Heart right ventricle (tissue), 16 donors: ENCODE measurements at places on chromosomes 4 and X.
A peak's percentile ranks its signal among the peaks of the same experiment; 100 is the strongest.

DNA sequence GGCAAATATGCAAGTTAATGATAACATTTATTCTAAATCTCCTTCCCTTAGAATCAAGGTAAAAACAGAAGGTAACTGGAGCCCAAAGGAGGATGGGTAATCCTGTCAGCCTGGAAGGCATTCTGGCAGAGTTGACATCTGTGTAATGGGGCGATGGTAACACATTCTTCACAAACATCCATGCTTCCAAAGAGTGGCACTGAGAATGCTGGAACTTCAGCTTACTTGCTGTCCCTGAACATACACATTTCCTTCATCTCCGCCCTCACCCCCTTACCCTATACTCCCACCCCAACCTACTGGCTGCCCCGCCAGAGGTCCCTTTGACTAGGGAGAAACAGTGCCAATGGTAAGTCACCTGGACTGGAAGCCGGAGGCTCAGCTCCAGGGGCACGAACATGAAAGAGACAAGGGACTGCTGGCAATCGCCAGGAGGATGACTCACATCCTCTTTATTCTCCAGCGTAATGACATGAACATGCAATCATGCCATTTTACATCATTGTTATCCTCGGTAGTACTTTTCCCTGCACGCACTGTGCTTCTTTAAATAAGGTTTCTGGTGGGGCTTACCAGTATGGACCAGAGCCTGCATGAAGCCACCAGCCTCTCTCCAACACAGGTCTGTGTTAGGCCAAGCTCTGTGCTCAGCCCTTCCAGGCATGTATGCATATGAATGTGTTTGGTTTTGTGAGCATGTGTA, 694.2 kb upstream of the TENM3 start:
- DNase-seq, result no peak

DNA sequence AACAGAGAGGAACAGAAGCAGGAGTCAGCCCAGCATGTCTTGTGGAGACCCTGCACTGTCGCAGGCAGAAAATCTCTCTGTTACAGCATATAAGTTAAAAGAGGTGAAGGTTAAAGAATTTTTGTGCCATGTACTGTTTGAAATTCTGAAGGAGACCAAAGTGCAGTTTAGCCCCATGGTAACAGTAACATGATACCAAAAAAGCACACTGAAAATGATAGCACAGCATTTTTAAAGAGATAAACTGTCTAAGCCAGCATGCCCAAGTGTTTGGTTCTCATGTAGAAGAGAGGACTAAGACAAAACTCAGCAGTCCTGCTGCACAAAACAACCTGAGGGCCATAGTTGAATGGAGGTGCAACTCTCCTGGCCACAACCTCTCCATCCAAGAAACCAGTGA, 41.9 kb upstream of the PARM1 start:
- no peak for DNase-seq

DNA sequence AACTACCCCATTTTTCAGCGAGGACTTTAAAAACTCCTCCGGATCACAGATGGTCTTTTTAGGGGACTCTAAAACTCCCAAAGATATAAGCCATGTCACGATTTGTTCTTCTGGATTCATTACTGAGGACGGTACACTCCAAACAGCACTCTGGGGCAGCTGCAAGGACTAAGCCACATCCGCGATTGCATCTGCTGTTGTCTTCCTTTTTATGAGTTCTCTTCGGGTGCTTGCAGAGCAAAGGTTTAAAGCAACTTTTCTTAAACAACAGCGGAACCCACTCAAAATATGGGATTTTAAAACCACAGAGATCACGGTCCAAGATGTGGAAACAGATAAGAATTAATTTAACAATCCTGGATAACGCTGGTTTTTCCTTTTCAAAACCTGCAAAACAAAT, at the start of gene ARHGEF6:
ARHGEF6 (minus strand) TSS at position 170 of the 400 bp plus-strand sequence; CDS start at position 120, 50 bp downstream.
- peak; percentile 10 for DNase-seq

DNA sequence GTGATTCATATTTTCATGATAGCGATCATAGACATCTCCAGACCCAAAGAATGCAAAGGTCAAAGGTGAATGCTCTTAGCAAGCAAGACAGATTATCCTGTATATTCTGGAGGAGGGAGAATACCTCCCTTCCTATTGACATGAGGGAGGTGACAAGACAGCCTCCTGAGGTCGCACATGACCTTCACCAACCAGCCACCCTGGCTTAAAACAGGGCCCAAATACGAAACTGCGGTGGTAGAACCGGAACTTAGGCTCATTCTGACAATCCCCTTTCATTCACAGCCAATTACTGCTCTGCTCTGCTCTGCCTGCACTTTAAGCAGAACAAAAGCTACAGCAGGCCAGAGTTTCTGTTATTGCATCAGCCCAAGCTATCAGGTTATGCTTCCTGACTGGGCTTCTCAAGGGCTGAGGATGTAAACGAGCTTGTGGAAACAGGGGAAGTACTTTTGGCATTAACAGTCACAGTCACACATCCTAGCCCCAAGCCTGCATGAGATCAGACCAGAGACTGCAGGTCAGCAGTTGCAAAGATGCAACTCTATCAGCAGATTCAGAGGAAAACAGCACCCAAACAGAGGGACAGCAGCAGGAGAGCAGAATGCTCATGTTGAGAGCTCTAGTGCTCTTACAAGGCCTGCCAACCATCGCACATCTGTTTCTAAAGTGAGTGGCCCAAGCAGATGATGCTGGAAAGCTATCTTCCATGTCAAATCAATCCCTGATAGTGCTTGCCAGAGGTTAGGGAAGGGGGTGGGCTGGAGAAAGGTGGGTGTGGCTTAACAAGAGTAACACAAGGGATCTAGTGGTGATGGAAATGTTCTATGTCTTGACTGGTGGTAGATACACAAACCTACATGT, 51.3 kb upstream of the MAP3K15 start:
- DNase-seq, result no peak

DNA sequence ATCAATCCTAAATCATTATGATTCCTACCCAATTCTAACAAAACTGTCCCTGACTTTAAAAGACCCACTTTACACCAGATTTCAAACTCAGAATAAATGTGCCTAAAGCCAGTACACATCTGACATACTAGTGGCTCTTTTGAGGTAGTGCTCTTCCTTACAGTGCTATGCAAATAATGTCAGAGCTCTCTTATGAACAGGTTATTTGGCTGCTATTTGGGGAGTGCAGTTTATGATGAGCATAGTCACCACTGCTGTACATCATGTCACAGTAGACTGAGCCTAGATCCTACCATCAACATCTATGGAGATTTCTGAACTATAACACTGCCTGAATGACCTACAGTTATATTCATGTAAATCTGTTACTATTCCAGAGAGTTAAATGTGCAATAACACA, 50.4 kb upstream of the PAGE5 start:
- DNase-seq, result no peak

DNA sequence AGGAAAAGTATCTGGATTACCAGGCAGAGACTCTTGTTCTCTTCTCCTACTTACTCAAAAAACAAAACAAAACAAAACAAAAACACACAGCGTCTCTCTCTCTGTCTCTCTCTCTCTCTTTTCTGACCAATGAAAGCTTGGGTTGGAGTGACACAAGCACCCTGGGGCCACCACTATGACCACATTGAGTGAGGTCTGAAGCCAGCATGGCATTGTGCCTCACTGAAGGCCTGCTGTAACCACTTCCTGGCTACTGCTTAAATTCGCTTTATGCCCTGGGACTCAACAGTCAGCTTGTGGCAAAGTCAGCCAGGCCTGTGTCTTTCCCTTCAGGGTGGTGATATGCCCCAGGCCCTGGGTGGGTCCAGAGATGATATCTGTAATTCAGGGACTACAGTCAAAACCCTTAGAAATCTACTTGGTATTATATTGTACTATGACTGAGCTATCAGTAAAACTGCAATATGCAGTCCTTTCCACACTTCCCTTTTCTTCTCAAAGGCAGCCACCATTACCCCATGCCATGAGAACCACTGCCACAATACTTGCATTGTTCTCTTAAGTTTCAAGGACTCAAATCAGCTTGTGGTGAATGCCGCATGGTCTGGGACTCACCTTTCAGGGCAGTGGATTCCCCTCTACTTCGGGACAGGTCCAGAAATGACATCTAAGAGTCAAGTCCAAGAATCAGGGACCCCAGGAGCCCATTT, 606.8 kb upstream of the KLHL4 start:
- DNase-seq, result no peak

GRCh38 chr4:113981591-113981990, 2.1 kb upstream of the ARSJ start:
- no peak for DNase-seq

- DNase-seq, result no peak
These were observed 7.2 kb downstream of the GSTCD start for GRCh38 chr4:105715692-105716278.

DNA sequence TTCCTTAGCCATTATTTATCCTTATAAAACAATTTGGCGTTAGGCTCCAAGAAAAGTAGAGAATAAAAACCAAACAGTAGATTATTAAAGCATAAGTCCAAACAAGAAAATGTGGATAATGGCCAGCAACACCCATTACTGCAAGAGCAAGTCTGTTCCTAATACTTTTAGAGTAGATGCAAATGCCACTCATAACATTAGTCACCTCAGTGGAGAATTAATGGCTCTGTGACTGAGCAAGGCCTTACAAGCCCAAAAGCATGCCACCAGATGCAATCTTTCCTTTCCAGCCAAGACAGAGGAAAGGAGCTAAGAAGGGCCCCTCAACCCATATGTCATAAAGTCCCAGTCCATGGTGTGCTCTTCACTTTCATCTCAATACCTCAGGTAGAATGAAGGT, 373.8 kb downstream of the OPHN1 start:
- no peak for DNase-seq

- DNase-seq, result no peak
These were observed 547.0 kb upstream of the NDST4 start for GRCh38 chr4:115660465-115660864.

DNA sequence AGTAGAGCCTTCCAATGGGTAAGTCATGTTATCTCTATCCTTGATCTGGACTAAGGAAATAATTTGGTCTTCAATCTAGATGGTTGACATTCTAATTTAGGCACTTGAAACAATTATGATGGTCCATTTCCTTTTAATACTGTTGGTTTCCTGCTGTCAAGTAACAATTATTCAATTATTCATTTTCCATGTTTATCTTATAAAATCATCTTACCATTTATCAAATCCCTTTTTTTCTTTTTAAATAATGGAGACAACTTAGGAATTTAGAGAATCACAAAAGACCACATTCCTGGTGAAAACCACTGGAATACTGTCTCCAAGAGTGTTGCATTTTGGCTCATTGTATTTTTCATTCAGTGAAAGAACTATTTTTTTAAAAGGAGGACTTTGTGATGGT, 148.7 kb upstream of the CTSO start:
- no peak for DNase-seq

DNA sequence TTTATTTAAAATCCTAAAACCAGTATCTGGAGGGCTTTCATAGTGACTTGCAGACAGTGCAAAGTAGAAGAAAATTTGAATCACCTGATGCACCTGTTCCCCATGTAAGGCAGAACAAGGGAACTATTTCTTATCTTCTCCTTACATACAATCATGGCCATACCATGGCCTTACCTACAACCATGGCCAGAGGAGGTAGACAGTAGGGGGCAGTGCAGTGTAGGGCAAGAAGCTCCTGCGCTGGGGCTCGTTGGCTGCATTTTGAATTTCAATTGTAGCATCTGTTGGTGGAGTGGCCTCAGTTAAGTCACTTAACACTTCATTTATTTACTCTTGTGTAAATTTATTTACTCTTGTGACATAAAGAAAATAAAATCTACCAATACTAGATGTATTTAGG, 33.0 kb downstream of the GALNTL6 start:
- DNase-seq, result peak; percentile 9

GRCh38 chr4:7227008-7227407, 34.7 kb downstream of the SORCS2 start:
- DNase-seq, result no peak
